Right lung (tissue), 10 donors: ENCODE measurements at places on chromosomes 6 and 20. TPM values are rescaled to one million over a fixed set of nuclear protein-coding genes. Genes with fewer than 3 reads are reported as not detected.
A peak's percentile ranks its signal among the peaks of the same experiment; 100 is the strongest.

DNA sequence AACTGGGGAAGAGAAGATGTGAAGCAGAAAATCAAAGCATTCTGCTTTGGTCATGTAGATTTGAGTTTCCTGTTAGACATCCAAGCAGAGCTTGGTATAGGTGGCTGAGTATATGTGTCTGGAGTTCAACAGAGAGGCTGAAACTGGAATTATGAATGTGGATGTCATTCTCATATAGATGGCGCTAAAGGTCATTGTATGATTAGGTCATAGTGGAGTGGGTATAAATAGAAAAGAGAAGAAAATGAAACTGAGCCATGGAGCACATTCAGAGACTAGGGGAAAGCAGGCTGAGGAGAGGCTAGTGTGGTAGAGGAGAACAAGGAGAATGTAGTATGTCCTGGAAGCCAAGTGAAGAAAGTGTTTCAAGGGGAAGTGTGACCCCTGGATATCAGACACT is 295.6 kb upstream of the PLN start:
- no peak for DNase-seq

OXT gene
- polyA plus RNA-seq: not detected

SAMD5 gene
- 28.6 TPM for polyA plus RNA-seq

- no peak for DNase-seq
Measured at GRCh38 chr6:164007881-164008280, 593.4 kb downstream of the QKI start.

DNA sequence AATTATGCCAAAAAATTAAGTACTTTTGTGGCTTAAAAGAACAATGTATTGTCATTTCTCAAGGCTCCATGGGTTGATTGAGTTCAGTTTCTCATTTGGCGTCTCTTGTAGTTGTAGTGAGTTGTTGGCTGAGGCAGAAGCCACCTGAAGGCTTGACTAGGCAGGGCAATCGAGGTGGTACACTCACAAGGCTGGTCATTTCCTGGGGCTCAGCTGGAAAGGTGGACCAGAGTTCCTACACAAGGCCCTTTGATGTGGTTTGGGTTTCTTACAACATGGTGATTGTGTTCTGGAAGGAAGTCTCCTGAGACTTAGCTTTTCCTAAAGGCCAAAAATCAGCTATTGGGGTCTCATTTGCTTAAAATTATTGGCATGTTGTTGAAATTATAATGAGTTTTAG is 22.6 kb downstream of the MAS1 start:
- DNase-seq: no peak

DNA sequence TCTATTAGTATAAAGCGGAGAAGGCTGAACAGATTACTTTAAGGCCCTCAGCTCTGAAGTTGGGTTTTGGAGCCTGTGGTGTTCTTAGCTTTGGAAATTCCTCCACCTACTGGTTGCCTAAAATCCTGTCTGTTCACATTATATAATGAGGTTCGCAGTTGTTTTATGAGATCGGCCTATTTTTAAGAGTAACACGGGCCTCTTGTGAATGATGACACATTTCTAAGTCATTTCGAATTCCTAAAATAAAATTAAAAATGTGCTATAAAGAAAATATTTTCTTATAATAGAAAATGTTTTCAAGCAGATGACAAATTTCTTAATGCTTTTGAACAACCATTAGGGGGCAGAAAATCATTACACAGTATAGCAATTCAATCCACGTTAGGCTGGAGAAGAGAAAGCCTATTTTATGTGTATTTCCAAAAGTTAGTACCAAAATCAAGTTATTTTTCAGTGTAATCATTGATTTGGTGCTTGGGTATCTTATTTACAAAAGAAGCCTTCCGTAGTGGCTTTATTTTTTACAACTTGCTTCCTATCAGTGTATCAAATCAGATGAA is 15.8 kb upstream of the FAM8A1 start:
- peak; percentile 71 for DNase-seq

RBPJL gene
- not detected for polyA plus RNA-seq
